Stimulated activated CD8-positive, alpha-beta memory T cell treated with anti-CD3 and anti-CD28 coated beads, Interleukin-7, amount 100 ng/mL, for 4 hours (primary cell): ENCODE measurements at places on chromosomes 11 and 22.

- DNase-seq, result no peak
Observed at GRCh38 chr11:94028436-94028835, 7.3 kb downstream of the HEPHL1 start.

DNA sequence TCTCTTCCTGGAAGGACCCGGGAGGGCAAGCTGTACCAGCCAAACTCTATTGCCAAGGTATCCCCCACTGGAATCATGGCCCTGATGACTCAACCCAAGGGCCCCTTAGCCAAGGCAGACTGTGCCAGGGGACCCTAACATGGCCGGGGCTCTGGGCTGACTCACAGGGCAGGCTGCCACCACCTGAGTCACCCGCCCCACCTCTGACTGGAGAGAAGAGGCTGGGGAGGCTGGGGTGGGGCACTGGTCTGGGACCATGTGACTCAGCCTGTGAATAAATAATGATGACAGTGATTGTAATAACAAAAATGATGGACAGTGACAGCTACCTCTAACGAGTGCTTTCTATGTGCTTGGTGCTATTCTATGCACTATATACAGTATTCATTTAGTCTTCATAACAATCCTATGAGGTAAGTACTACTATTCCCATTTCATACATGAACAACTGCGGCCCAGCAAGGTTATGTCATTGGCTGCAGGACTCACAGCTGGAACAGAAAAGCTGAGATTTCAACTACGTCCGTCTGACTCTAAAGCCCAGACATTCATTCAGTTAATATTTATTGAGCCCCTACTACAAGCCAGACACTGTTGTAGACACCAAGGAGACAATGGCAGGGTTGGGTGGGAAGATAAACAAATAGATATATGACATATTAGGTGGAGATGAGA lies 84.2 kb downstream of the FBXO7 start:
- DNase-seq, result no peak

- no peak for DNase-seq
Observed at GRCh38 chr11:75066061-75066460, 30.6 kb downstream of the OR2AT4 start.

DNA sequence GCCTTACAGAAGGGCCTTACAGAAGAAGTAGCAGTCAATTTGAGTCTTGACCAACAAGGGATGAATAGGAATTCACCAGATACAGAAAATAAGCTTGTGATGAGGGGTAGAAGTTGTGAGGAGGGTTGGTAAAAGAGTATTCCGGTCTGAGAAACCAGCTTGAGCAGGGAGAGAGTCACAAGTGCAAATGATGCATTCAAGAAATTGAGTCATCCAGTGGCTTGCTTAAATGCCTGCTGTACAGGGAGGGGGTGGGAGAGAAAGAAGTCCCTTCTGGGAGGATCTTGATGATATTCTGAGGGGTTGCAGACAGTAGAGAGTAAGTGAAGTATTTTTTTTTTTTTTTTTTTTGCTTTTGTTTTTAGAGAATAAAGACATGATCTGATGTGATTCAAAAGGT lies 9.2 kb downstream of the CCKBR start:
- no peak for DNase-seq

DNA sequence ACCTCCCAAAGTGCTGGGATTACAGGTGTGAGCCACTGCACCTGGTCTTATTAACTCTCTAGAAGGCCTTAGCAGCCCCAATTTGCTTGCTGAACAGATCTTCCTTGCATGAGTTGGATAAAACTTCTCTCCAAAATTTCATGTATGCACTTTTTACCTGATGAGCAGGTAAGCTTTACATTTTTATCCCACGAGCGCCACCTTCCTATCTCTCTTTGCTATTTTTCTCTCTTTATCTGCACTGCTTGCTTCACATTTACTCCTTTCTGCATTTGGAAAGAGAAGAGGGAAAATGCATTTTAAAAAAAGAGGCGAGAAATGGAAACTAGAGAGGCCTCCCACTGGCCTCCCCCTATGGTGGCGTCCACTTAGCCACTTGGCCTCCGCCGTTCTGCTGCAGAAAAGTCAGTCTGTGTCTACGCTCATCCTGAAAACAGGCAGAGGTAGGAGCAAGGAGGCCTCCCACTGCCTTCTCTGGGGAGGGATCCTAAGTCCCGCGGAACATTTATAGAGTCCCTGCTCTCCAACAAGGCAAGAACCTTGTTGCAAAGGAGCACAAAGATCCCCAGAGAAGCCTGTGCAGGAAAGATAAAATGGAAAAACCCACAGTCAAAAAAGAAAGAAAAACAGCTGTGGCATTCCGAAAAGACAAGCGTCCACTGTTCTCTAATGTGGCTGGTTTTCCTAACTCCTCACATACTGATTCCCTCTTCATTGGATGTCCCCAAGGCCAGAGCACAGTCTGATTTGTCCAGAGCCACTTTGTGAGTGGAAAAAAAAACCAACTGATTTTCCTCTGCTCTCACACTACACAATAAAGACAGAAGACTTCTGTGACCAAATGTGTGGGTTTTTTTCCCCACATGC lies 62.2 kb upstream of the INCENP start:
- DNase-seq, result no peak

- DNase-seq, result no peak
Observed at GRCh38 chr11:124625504-124626168, 3.0 kb downstream of the TBRG1 start.

- no peak for DNase-seq
Observed at GRCh38 chr11:80849253-80849652, 1408.4 kb upstream of the TENM4 start.

- DNase-seq, result peak; percentile 24
Observed at GRCh38 chr22:23402275-23403151, 177.6 kb downstream of the IGLL1 start.

- no peak for DNase-seq
Observed at GRCh38 chr22:30318799-30319419, 7.8 kb downstream of the TBC1D10A start.

- no peak for DNase-seq
Observed at GRCh38 chr11:44620328-44620725, 54.9 kb downstream of the CD82 start.
